ENCODE measurements at places on chromosomes 1 and 21.

GRCh38 chr1:65795311-65795710, 2.6 kb downstream of the PDE4B start:
- DNase-seq: no peak

DNA sequence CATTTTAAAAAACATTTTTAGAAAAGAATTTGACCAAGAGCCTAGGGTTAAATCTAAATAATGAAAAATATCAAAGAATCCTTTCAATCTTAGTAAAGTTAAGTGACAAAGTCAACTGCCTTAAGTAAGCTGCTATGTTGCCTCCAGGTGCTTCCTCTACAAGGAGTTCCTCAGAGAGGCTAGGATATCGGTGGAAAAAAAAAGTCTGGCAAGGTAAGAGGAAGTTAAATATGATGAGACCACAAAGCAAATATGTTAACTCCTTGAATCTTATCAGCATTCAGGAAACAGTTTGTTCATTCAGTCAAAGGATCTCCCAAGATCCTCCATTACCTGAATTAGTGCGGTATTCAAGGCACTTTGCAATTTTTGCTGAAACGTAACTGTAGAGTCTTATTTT, 563.5 kb downstream of the PTPRC start:
- DNase-seq: no peak

GRCh38 chr1:116879478-116880133, 30.1 kb upstream of the PTGFRN start:
- DNase-seq: no peak

- DNase-seq: no peak
Measured at GRCh38 chr1:236120721-236121153, 21.6 kb upstream of the GPR137B start.

GRCh38 chr1:50620680-50621329, 197.6 kb upstream of the DMRTA2 start:
- no peak for DNase-seq

GRCh38 chr1:243268751-243269460, 13.1 kb downstream of the SDCCAG8 start:
- no peak for DNase-seq

- no peak for DNase-seq
Measured at GRCh38 chr1:66206563-66207144, 327.3 kb upstream of the SGIP1 start.

- no peak for DNase-seq
Measured at GRCh38 chr1:68010090-68010489, 40.3 kb downstream of the DIRAS3 start.

DNA sequence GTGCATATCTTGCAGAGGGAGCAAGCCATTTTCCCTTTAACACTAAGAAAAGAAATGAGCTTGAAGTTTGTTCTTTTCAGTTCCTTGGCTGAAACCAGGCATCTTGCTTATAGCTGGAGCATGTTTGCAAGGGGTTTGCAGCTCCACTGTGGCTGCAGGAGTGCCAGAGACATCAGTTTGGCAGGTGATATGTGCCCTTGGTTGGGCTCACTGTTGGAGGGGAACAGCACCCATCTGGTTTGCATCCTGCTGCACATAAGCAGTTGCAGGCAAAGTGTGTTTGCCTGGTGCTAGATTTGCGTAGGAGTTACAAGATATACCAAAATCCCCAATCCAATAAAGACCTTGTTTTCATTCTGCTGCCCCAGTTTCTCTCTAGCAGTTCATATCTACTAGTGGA, 47.8 kb upstream of the IKBKE start:
- no peak for DNase-seq

DNA sequence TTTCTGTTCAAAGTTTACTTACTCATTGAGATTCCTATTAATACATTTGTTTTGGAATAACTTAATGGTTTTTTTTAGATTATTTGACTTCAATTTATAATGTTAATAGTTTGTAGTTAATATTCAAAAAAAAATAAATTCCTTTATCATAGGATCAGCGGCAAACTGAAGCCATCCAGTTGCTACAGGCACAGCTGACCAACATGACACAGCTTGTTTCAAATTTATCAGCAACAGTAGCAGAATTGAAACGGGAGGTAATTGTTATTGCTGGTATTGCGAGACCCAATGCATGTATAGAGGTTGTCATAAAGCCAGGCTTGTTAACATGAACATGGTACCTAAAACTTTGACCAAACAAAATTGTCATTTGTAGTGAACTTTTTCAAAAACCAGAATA, 59.0 kb upstream of the FASLG start:
- no peak for DNase-seq

DNA sequence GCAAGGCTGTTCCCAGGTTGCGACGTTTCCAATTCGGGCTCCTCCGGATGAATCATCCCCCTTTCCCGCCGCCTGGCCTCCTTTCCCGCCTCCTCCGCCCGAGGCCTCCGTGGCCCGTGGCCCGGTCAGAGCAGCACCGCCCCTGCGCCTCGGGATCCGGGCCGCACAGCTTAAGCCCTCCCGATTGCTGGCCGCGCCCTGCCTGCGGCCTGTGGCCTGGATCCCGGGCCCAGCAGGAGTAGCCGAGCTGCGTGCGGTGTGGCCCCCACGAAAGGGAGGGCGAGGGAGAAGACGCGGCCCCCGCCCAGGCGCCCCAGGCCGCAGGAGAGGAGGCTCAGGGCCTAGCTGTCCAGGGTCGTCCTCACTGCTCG, 1.0 kb downstream of the TMEM200B start:
- no peak for DNase-seq

DNA sequence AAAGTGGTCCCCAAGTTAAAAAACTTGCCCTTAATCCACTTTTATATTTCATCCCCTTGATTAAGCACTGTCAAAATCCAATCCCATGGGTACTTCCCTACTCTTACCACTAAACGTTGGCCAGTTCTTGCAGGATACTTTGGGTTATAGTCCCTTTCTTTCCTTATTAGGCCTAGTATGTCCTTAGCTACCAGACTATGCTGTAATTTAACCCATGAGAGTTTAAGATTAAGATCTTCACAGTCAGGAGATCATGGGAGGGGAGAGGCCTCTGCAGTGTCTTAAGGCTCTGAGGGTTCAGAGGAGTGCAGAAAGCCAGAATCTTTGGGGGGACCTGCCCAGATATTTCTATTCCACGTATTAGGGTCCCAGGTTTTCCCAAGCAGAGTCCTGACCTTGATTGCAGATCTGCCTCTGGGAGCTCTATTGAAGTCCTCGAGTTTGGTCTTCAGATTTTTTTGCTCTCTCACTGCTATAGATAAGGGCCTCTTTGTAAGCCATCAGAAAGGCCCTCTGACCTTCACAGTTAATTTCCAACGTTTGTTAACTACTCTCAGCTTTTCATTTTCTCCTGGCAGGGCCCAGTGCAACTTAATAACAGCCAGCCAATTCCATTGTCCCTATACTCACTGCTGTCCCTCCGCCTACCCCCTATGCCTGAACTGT, 9.0 kb upstream of the CGN start:
- no peak for DNase-seq

- no peak for DNase-seq
Measured at GRCh38 chr1:155035936-155036335, 2.3 kb downstream of the DCST1 start.

DNA sequence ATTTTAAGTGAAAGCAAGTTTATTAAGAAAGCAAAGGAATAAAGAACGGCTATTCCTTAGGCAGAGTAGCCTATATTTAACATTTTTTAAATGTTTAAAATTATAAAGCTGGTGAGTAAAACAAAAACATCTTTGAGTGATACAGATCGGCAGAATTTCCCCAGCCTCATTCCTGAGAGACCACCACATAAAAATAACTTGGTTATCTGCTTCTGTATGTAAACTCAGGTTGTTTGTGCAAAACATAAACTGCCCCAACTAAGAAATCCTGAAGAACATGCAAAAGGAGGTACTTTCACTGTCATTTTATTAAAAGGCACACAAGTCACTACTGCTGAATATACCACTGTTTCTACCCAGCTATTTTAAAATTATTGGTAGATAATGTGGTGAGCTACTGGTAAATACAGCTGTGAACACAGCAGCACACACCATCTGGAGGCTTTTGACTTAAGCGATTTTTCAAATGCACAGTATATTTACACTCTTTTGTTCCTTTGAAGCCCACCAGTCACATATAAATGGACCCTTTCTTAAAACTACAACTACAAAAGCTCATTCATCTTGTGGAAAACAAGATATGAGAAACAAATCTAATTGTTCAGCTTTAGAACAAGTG, 119.3 kb downstream of the RERE start:
- DNase-seq: no peak

DNA sequence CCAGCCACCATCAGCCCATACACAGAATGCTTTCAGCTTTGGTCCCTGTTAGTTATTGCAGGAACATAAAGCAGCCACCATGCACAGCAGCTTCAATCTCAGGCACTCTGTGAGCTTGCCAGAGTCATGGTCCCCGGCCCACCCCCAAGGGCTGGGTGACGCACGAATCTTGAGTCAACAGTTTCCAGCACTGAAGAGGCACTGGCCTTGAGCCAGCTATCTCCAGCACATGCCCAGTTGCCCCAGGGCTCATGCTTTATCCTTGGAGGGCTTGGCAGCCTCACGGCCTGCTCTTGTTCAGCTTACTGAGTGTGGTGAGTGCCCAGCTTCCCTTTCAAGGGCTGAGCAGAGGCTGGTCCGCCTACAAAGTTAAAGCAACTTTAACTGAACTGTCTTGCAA, 200.7 kb upstream of the RAB4A start:
- no peak for DNase-seq

DNA sequence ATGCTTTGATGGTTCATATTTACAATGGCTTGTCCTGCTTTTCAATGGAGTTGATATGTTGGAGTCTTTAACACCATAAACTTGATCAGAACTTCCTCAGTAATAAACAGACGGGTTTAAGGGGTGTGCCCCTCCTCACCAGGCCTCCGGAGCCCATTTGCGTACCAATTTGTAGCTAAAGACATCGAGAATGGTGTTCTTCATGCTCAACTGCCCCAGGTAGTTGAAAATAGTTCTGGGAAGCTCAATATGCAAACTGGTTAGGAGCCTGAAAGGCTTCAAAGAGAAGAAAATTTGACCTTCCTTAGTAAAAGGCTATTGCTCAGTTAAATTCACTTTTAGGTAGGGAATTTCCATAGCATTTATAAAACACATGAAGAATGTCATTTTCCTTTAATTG, 68.1 kb upstream of the RRP15 start:
- DNase-seq: no peak

DNA sequence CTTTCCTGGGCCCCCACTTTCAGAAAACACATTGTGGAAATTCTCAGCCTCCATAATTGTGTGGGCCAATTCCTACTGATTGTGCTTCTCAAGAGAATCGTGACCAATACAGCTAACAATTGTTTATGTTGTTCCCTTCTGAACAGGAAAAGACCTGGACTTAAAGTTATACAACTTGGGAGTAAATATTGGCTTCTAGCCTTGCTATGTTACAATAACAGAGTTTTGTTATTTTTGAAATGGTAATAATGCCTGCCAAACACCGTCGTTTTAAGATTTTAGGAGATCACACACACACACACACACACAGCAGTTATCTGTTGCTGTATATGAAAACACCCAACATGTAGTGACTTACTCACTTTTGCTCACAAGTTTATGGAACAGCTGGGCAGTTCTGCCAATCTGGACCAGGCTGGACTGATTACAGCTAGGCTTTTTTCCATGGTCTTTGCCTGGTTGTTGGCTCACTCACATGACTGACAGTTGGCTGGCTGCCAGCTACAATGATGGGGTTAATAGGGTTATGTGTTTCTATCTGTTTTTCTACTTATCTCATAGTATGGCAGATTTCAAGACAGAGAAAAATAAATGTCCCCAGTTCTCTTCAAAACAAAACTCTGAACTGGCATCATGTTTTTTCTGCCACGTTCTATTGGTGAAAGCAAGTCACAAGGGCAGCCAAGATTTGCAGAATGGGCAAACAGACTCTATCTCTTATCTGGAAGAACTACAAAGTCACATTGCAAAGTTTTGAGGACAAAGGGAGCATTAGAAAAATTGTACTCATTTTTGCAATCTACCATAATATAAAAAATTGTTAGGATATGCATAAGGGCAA, 447.5 kb downstream of the NEGR1 start:
- no peak for DNase-seq

GRCh38 chr1:77048615-77049005, 170.6 kb downstream of the PIGK start:
- DNase-seq: no peak

GRCh38 chr1:91944087-91944486, 5.1 kb upstream of the BRDT start:
- DNase-seq: no peak

GRCh38 chr1:220189750-220190347, 82.4 kb downstream of the RAB3GAP2 start:
- DNase-seq: no peak

- no peak for DNase-seq
Measured at GRCh38 chr1:229270547-229271447, at the start of gene RAB4A. Gene RAB4A (plus strand): TSS chr1:229271111. CDS start chr1:229271340, 229 bp downstream.

GRCh38 chr1:36508257-36508656, 25.5 kb upstream of the CSF3R start:
- no peak for DNase-seq

DNA sequence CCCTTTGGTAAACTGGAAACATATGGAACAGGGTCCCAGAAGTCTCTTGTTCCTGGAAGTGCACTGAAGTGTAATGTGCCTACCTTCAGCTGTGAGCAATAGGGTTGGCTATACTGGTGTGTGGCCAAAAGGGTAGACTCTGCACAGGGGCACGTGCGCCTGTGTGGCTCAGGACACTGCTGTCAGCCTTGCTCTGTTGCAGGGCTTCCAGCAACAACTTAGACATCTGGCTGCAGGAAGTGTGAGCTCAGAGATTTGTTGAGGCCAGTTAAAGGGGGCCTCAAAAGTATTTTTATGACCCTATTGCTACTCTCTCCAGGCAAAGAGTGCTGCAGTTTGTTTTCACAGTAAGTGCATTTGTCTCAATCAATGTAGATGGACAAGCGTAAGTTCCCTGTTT, 7.5 kb downstream of the CTPS1 start:
- DNase-seq: no peak

DNA sequence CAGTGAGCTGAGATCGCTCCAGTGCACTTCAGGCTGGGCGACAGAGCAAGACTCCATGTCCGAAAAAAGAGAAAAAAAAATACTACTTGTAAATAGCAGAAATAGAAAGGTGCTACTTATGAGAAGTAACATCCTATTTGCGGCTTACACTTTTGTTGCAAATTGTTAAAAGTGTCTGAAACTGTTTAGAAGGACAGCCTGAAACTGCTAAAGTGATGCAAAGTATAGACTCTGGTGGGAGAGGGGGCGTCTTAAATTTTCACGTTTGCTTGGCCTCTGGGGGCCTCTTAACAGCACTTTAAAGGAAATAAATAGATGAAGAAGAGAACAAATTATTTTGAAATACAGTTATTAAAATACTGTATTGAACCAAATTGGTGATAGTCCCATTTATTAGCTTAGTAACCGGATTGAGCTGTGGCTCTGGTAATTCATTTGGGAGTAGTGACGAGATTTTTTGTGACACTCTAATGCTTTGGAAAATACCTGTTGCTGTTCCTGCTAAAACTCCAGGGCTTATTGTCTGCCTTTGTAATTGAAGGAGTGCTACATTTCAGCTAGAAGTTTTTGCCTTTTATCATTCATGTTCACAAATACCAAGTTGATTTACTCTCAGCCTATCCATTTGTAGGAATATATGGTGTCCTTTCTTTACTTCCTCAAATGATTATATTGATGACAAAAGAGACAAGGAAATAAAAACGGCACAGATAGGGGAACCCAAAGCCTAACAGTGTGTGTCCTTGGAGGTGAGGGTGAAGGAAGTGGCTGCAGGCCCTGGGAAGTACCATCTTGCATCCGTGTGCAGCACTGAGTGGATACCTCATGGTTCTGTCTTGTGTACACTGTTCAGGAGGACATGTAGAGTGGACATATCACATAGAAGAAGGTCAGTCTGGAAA, 6.2 kb downstream of the PKNOX1 start:
- DNase-seq: no peak

GRCh38 chr1:164685266-164686035, 126.5 kb downstream of the PBX1 start:
- no peak for DNase-seq

- DNase-seq: no peak
Measured at GRCh38 chr1:209323743-209324142, 259.8 kb upstream of the CAMK1G start.
